ENCODE measurements at places on chromosomes 11 and 22. TPM values are rescaled to one million over a fixed set of nuclear protein-coding genes. Genes with fewer than 3 reads are reported as not detected.

DNA sequence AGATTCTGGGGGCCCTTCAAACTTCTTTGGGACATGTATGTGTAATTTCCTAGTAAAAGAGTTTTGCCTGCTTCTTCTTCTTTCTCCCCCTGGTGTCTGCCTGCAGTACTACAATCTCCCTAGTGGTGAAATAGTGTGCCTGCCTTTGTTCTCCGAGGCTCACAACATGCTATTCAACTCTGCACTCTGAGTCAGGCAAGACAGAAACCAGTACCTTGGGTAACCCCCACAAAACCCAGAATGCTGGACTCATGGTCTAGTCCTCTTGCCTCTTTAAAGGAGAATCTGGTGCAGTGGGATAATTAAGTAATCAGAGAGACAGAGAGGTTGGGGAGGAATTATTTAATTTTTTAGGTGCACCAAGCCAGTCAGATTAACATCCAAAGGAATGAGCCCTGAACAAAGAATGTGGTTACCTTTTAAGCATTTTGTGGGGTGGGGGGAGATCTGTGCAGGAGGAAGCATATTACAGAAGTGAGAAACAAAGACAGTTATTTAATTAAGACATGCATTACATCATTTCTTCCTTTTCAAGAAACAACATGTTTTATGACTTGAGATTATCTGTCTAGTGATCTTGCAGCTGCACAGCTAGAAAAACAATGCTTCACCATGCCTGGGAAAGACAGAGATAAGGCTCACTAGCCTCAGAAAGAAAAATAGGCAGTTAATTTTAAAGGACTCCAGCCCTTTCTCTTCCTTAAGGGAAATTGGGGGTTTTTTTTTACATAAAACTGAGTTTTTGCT, 11.0 kb upstream of the MS4A6A start:
- peak; percentile 77 for DNase-seq

DNA sequence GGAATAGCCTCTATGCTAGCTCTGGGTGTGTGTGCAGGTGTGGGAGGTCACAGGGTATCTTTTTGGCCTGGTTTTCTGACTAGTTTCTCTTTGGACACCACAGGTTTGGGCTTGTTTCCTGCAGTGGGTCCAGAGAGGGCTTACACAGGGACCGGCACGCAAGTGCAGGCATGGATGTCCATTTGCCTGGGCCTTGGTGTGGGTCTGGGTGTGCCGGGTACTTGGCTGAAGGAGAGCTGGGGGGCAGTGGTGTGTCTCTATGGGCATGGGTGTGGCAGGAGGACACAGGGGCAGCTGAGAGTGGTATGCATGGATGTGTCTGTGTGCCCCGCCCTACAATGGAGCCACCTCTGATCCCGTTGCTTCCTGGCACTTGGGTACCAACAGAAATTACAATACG, 7.5 kb upstream of the KCNJ11 start:
- DNase-seq: no peak

DNA sequence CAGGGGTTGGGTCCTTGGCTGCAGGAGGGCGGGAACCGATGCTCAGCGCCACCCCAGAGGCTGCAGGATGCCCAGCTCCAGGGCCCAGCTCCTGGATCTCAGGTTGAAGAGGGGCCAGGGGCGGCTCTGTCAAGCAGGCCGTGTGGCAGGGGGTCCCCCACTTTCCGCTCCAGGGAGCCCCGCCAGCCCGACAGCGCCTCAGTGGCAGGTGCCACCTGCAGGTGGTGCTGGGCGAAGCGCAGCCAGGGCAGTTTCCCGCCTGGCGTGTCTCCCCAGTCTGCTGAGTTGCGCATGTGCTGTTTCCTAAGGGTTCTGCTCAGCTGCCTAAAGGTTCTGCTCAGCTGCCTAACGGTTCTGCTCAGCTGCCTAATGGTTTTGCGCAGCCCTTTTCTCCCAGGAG, 442.1 kb downstream of the POTEH start:
- DNase-seq: no peak

DNA sequence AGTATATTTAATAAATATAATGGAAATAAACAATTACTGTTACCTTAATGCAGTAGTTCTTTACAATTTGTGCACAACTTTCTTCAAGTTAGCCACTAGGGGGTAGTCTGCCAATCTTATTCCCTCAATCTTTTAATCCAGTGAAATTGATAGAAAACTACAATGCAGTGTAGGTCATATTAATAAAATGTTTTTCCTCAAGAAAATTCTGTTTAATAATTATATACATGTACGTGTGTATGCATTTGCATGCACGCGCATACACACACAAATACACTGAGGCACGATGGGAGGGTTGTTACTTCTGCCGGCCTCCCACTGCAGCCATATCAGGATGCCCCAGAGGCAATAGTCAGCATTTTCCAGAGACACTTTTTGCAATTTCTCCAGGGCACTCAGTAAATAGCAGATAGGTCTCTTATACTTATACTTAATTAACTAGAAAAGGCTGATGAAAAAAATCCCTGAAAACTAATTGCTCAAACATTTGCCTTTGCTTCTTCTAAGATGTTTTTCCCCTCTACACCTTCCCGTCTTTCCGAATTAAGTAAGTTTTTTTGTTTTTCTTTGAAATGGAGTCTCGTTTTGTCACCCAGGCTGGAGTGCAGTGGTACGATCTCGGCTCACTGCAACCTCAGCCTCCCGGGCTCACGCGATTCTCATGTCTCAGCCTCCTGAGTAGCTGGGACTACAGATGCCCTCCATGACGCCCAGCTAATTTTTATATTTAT, 3.1 kb downstream of the GAB2 start:
- DNase-seq: no peak

DNA sequence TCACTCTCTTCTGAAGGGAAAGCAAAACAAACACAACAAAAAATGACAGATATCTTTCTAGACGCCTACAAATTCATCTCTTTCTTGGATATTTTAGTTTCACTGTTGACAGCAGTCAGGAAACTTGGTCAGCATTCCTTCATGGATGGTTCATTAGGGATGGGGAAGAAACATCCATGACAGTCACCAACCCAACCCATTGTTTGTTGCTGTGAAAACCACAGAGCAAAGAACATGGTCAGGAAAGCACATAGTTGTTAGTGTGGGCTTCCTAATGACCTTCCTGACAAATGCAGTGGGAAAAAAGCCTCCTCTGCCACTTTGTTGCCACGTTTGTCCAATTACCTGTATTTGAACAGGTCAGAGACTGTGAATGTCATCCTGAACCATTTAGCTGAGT, 139.8 kb upstream of the SNX19 start:
- DNase-seq: no peak

LYVE1 gene
- 0.32 TPM for total RNA-seq

GRCh38 chr11:132993991-132994502, 538.3 kb downstream of the OPCML start:
- no peak for DNase-seq

GRCh38 chr11:110713449-110713776, 1.2 kb upstream of the ARHGAP20 start:
- no peak for DNase-seq

SAA4 gene
- total RNA-seq: 0.50 TPM

DNA sequence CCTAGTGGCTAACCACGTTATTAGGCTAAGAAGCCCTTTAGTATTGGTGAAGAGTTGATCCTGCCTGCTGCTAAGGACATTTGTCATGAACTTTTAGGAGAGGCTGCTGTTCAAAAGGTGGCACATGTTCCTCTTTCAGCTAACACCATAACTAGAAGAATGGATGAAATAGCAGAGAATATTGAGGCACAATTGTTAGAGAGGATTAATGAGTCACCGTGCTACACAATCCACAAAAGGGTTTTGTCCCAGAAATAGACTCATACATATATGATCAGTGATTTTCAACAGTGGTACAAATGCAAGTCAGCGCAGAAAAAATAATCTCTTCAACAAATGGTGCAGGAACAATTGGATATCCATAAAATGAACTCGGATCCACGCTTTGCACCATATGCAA, 7.0 kb upstream of the MSANTD2 start:
- no peak for DNase-seq

P2RY6 gene
- total RNA-seq: 0.16 TPM

DNA sequence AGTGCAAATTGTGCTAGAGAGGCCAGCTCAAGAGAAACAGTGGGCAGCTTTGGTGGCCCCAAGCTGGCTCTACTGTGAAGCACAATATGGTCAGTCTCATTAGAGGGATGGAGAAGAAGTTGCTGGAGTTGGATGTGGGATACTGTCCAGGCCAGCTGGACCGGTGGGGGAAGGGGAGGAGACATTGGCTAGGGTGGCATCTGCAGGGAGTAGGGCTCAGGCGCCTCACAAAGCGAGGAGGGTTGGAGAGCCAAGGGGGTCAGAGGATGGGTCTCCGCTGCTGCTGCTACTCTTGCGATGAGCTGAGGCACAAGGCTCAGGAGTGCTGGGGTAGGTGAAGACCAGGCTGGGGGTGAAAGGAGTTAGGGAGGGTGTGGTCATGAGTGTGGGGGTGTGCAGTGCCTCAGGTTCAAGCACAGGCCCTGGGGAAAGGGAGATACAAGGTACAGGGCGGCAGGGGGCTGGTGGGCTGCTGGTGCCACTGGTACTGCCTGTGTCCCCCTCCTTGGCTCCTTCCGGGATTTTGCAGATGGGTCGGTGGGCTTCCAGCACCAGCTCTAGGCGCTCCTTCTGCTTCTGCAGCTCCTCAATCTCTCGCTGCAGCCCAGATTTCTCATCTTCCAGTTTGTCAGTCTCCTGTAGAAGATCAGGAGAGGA, 2.3 kb downstream of the CCDC85B start:
- DNase-seq: no peak

GRCh38 chr11:27373392-27373791, 10.4 kb upstream of the CCDC34 start:
- DNase-seq: no peak

APOL5 gene
- not detected for total RNA-seq

- DNase-seq: peak; percentile 53
Measured at GRCh38 chr11:88484873-88485621, 147.5 kb upstream of the CTSC start.

DNA sequence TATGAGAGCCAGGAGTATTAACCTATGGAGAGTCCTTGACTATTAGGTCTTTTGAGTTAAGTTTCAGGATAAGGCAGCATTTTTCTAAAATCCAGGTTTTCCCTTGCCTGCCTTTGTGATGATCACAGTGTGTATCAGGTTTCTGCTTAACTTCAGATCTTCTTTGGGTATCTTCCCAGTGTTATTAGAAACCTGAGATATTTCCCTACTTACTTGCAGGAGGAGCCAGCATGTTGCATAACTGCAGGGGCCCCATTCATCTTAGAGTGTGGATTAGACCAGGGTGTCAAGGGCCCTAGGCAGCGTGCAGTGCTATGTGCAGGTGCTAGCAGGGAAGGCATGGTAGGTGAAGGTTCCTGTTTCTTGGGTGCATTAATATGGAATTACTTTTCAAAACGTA, 69.5 kb downstream of the ZNRF3 start:
- DNase-seq: no peak

DNA sequence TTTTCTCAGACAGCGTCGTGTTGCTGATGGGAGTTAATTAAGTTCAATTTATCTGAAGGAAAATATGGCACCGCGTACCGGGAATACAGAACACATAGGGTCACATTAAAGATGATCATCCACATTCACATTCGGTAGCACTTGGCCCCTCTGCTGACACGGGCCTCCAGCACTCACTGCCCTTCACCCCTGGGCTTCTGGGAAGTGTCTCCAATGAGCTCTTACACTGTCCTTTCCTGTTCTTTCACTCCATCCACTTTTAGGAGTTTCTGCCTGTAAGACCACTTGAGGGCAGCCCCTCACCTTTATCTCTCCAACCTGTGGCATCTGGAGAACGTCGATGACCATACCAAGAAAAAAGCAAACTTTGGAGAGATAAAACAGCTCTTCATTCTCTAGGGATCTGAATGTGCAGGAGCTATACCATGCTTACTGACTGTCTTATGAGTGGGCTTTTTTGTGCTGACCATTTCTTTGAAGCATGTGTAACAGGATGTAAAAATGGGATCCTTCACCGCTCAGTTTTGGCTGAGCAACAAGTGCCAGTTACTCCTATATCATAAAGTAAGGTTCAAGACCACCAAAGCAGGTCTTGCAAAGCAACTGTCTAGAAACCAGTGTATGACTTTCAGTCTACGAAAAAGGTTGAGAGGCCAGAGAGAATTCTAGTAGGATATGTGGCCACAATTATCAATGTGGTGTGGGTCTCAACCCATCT, 1.1 kb upstream of the SERGEF start:
- DNase-seq: peak; percentile 12

DNA sequence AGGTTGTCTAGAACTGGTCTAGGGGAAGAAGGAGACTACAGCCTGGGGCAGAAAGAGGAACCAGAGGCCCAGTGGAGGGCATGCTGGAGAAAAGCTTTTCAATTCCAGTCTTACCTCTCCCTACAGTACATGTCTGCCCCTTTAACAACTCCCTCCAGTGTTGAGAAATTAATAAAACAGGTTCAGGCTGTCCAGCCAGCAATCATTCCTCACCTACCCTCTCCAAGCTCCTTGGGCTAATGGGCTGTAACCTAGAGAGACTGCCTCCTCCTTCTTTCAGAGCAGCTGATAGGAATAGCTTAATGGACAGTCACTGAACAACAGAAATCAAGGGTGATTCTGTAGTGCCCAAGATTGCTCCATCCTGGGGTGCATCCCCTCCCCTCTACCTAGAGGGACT, 8.8 kb downstream of the SLC35F2 start:
- no peak for DNase-seq

- no peak for DNase-seq
Measured at GRCh38 chr11:108543316-108543964, 45.3 kb upstream of the POGLUT3 start.

DNA sequence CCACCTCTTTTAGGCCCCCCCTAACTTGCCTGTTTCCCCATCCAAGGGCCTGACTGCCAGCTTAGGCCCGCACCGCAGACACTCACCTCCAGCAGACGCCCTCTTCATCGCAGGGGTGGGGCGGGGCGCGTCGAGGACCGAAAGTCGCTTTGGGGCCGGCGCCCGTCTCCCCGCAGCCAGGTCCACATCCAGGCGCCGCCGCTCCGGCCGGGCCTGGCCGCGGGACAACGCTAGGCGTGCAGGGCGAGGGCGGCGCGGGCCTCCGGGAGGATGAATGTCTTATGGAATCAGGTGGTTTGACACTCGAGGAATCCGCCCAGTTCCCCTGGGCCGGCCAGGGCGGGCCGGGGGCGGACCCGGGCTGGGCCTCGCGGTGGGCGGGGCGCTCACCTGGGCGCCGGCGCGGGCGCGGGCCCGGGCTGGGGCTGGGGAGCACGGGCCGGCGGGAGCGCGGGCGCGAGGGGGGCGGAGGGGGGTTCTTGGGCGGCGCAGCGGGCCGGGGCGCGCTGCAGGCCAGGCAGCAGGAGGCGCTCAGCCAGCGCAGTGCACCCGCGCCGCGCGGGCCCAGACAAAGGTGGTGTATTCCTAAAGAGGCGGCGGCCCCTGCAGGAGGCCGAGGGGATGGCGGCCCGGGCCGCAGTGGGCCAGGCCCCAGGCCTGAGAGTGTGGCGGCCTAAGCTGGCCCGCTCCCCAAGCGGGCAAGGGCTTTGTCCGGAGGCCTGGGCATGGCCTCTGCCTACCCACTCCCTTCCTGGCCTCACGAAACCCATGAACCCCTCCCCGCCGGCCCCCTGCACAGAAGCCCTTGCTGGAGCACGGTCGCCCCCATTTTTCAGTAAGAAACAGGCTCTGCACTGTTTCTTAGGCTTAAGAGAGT, 177.6 kb downstream of the IGLL1 start:
- peak; percentile 79 for DNase-seq
